Left colon (tissue), 2 donors: ENCODE measurements at places on chromosomes 13 and 19. TPM values are rescaled to one million over a fixed set of nuclear protein-coding genes. Genes with fewer than 3 reads are reported as not detected.

- peak; percentile 54 for DNase-seq
Measured at GRCh38 chr13:28622286-28622685, 36.6 kb upstream of the POMP start.

DNA sequence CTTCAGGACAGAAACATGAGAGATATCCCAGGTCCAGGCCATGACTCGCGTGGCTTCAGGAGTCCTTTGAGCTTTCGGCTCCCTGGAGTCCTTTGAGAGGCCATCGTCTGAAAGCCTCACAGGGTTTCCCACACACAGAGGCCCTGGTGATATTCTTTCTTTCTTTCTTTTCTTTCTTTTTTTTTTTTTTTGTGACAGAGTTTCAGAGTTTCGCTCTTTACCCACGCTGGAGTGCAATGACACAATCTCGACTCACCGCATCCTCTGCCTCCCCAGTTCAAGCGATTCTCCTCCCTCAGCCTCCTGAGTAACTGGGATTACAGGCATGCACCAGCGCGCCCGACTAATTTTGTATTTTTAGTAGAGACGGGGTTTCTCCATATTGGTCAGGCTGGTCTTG is 5.5 kb downstream of the SIN3B start:
- DNase-seq: no peak

DNA sequence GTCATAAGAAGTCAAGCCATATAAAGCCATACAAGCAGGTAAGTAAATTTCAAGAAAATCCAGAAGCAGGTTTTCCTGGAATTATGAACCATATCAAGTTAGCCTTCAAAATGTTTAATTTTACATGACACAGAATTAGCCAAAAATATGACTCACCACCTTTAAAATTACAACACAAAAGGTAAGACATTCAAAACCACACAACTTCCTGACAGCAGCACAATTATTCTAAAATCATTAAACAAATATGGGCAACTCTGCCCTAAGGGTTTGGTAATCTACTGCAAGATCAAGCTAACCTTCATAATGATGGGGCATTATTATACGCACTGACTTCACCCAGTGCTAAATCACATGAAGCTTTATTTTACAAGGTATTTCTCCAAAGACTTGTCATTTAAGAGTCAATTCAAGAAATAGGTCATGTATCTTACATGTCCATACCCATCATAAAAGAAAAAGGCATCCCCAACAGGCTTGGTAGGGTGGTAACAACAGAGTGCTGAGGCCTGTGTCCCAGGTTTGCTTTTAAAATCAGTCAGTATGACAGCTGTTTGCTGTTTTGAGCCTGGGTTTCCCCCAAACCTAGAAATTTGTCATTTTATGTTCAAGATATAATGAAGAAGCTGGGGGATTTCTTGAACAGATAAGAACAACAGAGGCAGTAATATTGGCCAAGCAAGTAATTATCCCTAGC is 15.2 kb downstream of the RCBTB1 start:
- DNase-seq: no peak

DNA sequence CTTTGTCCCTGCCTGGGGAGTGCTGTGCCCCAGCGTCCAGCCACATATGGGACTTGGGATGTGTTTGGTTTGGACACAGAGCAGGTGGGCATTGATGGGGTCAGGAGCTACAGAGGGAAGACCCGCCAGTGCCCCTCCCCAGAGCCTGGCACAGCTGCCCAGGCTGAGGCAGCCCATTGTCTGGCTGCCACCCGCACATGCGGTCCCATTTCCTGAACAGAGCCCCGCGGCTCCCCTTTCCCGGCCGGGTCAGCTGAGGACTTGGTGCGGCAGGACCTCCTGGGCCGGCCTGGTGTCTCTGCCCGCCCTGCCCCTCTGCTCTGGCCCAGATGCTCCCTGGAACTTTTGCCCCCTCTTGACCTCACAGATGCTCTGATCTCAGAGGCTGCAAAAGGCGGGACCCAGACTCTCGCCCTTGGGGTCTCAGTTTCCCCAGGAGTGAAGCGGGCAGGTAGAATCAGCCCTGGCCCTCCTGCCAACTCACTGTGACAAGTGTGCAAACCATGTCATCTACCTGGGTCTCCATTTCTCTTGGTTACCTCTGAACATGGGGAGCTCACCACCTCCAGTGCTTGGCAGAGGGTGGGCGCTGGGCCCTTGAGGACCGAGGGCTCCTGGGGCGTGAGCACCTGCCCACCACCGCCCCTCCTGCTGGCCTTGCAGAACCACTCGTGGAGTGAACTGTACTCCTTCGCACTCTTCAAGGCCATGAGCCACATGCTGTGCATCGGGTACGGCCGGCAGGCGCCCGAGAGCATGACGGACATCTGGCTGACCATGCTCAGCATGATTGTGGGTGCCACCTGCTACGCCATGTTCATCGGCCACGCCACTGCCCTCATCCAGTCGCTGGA is 17.8 kb downstream of the HCN2 start:
- no peak for DNase-seq

- DNase-seq: no peak
Measured at GRCh38 chr19:883661-884211, 9.3 kb downstream of the MED16 start.

GRCh38 chr13:73635166-73635787 is 498.9 kb downstream of the KLF12 start:
- no peak for DNase-seq

DNA sequence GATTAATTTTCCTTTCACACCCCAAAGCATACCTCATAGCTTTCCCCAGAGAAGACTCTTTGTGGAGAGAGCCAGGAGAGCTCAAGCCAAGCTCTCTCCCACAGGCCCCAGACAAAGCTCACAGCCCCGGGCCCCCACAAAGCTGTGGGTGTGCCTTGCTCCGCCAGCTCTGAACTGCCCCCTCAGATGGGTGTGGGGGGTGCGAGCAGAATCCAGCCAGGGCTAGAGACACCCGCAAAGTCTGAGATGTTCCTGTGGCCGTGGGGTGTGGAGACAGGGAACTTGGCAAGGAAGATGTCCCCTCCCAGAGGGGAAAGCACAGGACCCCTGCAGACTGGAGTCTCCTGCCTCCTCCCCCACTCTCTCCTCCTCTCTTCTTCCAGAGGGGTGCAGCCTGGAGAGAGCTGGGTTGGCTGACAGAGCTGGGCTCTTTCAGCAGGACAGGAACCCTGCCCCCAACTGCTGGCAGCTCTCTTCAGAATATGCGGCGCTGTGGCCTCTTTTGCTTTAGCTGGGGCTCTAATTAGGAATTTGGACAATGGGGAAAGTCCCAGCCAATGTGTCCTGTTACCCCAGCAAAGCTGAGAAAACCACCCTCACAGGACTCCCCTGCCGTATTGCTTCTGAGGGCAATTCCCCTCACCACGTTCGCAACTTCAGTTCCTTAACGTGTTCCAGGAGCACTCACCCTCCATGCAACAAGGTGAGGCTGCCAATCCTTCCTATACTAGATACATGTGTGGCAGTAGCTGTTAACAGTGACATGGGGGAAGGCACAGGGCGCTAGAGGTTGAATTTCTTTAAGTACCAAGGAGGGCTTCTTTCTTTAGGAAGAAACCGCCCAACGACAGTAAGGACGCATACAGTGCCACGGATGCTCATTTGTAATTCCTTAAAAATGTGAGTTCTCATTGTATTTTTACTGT is 170.0 kb downstream of the COL4A1 start:
- no peak for DNase-seq

GRCh38 chr19:43688059-43688701 is 18.2 kb upstream of the PLAUR start:
- no peak for DNase-seq

- no peak for DNase-seq
Measured at GRCh38 chr19:35261356-35262100, 7.2 kb upstream of the USF2 start.

DNA sequence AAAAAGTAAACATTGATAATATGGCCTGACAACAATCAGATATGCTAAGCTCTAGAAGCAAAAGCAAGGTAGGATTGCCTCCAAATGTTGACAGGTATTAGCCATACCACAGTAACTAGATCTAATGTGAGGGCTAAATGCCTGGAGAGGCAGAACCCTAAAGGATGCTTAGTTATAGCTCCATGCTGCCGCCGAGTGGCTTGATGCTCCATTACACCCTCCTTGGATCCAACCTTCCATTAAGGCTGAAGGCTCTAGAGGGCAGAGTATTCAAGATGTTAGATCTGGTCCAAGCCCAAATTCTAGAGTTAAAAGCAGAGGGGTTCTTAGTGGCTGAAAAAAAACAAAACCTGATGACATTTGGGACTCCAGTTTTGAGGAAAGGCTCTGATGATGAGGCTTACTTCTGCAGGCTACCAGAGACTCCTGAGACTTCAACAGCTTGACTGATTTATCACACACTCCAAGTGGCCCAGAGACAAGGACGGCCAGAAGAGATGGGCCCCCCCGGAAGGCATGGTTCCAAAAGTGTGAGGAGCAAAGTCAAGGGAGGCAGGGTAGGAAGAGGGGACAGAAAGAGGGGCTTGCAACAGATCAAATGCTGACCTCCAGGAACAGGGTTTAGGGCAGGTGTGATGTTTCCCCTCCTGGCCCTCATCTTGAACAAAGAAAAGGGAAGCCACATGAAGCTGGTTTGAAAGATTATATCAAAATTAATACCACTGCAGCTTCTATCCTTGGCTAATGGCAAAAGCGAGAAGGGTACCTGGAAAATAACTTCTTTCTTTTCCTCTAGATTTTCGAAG is 21.9 kb upstream of the CPB2 start:
- DNase-seq: no peak

- no peak for DNase-seq
Measured at GRCh38 chr13:96481482-96481881, 391.6 kb downstream of the HS6ST3 start.

DNA sequence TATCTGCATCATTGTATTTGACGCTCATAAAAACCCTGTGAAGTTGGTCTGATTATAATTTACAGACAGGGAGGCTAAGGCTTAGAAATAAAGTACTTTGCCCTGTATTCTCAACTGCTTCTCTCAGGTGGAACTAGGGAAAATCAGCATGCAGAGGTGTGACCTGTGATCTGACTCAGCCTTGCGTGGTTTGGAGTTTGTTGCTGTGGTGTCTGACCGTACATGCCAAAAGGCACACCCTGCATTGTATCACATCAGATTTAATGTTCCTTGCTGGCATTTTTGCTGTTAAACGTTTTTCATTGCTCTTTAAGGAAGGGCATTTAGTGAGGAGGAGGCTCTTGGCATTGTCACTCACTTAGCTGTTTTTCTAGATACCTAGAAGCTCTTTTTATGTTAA is 58.8 kb upstream of the C1QTNF9B start:
- peak; percentile 76 for DNase-seq

DNA sequence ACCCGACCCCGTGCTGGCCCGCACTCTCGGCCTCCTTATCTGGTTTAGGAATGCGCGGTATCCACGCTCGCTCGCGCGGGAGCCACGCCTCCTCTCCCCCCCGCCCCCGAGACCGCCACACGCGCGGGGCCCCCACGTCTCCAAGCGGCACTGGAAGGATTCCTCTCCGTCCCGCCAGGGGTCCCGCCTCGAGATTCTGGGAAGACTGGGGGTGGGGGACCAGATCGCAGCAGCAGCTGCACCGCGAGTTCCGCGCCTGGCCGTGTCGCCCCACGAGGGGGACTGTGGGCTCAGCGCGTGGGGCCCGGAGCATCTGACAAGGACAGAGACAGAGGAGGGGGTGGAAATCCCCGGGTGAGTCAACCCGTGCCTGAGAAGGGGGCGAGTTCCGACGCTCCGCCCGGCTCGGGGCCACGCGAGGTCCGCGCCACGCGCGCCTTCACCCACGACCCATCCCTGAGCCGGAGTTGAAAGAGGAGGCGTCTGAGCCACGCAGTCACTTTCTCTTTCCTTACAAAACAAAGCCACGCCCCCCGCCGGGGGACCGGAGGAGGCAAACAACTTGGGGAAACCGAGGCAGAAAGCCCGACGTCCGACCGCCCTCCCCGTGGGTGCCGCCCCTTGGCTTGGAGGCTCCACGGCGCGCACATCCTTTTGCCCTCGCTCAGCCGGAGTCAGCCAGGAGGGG is 814 bp downstream of the S1PR2 start:
- peak; percentile 55 for DNase-seq

- no peak for DNase-seq
Measured at GRCh38 chr19:21586311-21587116, 81.1 kb downstream of the ZNF429 start.

GRCh38 chr13:73772449-73773167 is 361.6 kb downstream of the KLF12 start:
- DNase-seq: no peak

GRCh38 chr13:35780613-35781012 is 304.1 kb upstream of the MAB21L1 start:
- DNase-seq: no peak

DNA sequence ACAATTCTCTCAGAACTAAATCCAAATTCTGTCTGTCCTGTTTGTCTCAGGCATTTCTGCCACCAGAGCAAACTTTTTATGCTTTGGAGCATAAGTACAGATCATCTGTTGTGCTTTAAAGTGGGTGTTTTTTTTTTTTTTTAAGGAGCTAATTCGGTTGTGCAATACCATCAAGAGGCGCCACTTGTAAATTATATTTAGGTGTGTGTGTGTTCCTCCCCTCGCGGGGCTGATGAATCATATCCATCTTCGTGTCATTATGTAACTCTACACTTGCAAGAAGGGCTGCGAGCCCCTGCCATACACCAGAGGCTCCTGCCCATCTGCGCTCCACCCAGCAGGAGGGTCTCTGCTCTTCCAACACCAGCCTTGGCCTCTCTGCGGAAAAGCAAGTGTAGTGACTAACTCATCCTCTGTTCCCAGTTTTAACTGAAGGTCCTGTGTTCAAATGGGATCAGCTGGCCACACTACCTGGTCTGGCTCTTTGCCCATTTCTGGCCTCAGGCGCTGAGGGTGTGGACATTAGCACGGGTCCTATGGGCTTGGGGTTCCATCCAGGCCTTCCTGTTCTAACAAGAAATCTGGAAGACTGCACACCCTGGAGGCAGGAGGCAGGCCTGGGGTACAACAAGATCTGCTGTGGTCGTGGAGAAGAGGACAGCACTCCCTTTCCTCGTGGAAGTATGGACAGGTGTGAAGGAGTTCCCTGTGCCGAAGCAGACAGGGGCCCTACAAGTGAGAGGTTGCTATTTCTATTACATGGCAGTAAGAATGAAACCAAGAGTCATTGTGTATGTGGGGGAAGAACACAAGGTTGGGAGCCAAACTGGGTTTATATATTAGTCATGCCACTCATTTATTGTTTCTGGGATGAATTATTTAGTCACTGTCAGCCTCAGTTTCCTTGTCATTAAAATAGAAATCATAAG is 96.1 kb upstream of the MBNL2 start:
- no peak for DNase-seq

- DNase-seq: no peak
Measured at GRCh38 chr13:101654883-101655282, 202.4 kb downstream of the ITGBL1 start.

GRCh38 chr13:20684546-20684945 is 19.0 kb upstream of the IL17D start:
- DNase-seq: no peak

DNAAF3 gene
- total RNA-seq: 2.6 TPM

C19orf38 gene
- 0.49 TPM for total RNA-seq

DLEU7 gene
- total RNA-seq: not detected

NLRP5 gene
- total RNA-seq: not detected

FGF9 gene
- 0.61 TPM for total RNA-seq

RDH8 gene
- total RNA-seq: not detected

ZNF471 gene
- 2.6 TPM for total RNA-seq

NLRP7 gene
- total RNA-seq: 0.17 TPM

CEACAM4 gene
- total RNA-seq: 0.24 TPM

HIPK4 gene
- not detected for total RNA-seq

COX6B2 gene
- total RNA-seq: 27.6 TPM
